Activated T-helper 2 cell treated with anti-CD3 and anti-CD28 coated beads, Interferon-gamma antibody, Interleukin-2, Interleukin-4, amounts not matched to agents 10 μg/mL and 5 μg/mL and 100 μg/mL, durations not matched to agents 14 hours and 24 hours and 36 hours (primary cell): ENCODE measurements at places on chromosomes 7 and 10. TPM values are rescaled to one million over a fixed set of nuclear protein-coding genes. Genes with fewer than 3 reads are reported as not detected.

The TMEM140 gene
- 3.0 and 4.8 TPM in 2 replicates for total RNA-seq

- H3K27me3 ChIP-seq = no peaks in the 10 kb centered on the region
- peaks cover 100% of the 10 kb centered on the region for H3K36me3 ChIP-seq
- no peak overlapping the region for H3K27ac ChIP-seq
These were observed 156.4 kb downstream of the ARID5B start for GRCh38 chr10:62057850-62058249.

DNA sequence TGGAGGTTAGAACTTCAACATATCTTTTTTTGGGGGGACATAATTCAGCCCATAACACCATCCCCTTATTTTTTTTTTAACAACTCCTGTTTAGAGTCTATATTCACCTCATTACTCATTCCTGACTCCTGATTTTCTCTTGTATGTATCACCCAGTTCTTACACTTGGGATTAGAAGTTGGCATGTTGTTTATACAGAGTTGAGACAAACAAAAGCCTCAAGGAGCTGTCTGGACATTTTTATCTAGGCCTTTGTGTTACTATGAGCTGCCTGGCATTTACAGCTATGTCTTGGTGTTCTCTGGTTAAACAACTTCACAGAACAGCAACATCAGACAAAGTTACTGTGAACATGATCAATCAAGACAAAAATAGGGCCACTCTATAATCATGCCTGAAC lies 517.5 kb downstream of the KIF20B start:
- H3K36me3 ChIP-seq = no peaks in the 10 kb centered on the region
- no peak for DNase-seq

DNA sequence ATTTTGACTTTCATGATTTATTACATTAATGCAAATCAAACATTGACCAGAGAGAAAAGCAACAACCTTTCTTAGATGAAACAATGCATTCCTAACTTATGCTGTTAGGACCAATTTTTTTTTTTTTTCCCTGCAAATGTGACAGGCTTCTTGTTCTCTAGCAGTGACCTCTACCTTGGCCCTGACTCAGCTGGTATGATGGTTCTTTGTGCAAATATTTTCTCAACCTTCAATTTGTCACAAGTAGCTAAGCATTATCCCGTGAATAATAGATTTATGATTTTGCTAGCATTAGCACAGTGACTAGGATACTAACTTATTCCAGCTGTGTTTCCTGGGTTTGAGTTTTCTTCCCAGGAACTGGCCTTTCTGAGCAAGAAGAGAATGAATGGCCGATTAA lies 64.9 kb downstream of the PPP1R9A start:
- no peak overlapping the region for H3K4me3 ChIP-seq
- H3K27me3 ChIP-seq = no peaks in the 10 kb centered on the region
- H3K36me3 ChIP-seq = no peaks in the 10 kb centered on the region
- no peak overlapping the region for H3K27ac ChIP-seq

The PIK3CG gene
- 36.6 and 36.7 TPM in 2 replicates for total RNA-seq

The CEP55 gene
- 72.6 and 76.1 TPM in 2 replicates for total RNA-seq

DNA sequence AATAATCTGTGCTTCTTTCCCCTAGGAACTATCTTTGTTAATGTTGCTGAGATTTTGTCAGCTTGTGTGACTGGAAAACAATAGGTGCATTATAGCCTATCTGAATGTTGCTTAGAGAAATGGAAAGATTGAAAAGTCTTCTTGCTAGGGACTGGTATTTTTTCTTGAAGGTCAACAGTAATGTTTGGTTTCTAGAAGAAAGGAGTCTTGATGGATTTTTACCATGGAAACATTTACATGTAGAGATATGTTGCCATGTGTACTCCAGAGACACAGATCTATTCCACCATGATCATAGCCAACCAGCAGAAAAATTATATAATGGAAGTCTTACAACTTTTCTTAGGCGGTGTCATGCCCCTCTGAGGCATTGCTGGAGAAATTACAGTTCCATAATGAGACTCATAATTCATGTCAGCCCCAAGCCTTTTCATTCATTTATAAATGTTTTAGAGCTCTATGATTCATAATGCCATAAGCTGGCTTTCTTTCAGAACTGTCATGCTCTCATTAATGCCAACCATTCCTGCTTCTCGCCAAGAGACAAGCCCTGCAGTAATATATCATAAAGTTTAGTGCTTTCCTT lies 175.1 kb upstream of the PTPRZ1 start:
- no peak overlapping the region for H3K4me3 ChIP-seq
- H3K4me1 ChIP-seq = no peaks in the 10 kb centered on the region
- no peak for DNase-seq
- H3K36me3 ChIP-seq = no peaks in the 10 kb centered on the region
- H3K27ac ChIP-seq = no peak overlapping the region

DNA sequence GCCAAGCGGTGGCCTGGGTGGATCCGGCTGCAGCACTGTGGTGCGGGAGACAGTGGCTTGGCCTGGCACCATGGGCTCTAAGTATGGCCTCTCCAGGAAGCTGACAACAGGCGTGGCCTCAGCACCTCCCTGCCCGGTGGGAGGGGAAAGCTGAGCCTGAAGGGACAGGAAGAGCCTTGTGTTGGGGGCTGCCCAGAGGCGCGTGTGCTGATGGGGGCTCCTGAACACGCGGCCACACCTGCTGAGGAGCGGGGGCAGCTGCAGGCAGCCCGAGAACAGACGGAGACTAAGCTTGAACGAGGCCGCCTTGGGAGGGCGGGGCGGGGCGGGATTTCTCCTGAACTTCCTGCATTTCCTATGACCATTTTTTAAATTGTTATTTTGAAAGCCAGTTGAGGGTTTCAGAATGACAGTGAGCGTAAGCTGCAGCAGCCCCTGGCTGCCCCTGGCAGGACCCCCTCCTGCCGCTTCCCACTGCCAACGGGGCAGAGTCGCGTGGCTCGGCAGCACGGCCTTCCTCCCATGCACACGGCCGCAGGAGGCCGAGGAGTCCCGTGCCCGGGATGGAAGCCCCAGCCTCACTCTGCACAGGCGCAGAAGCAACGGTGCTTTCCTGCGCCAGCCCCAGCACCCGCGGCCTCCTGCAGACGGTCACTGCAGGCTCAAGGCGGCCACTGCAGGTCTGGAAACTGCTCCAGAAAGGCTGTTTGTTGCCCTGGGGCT lies 43.2 kb downstream of the DPYSL4 start:
- no peaks in the 10 kb centered on the region for H3K36me3 ChIP-seq
- no peaks in the 10 kb centered on the region for H3K27me3 ChIP-seq
- peak overlapping the region; percentile 89 for H3K27ac ChIP-seq
- peak; percentile 41 for DNase-seq
- H3K4me3 ChIP-seq = peak overlapping the region; percentile 66

DNA sequence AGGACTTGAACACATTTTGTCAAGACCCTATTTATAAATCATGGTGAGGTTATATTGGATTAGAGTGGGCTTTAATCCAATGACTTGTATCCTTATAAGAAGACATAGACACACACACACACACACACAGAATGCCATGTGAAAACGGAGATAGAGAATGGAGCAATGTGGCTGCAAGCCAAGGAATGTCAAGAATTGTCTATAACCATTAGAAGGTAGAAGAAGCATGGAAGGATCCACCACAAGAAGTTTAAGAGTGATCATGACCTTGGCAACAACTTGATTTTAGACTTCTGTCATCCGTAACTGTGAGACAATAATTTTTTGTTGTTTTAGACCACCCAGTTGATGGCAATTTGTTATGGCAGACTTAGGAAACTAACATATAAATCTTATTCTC lies 514.2 kb downstream of the TFEC start:
- DNase-seq = no peak
- H3K4me1 ChIP-seq = no peaks in the 10 kb centered on the region
- no peak overlapping the region for H3K4me3 ChIP-seq
- H3K27ac ChIP-seq = no peak overlapping the region
- H3K27me3 ChIP-seq = no peaks in the 10 kb centered on the region
- no peaks in the 10 kb centered on the region for H3K36me3 ChIP-seq

The MEIG1 gene
- 0.62 TPM in 1 of 2 replicates, not detected in the other for total RNA-seq

DNA sequence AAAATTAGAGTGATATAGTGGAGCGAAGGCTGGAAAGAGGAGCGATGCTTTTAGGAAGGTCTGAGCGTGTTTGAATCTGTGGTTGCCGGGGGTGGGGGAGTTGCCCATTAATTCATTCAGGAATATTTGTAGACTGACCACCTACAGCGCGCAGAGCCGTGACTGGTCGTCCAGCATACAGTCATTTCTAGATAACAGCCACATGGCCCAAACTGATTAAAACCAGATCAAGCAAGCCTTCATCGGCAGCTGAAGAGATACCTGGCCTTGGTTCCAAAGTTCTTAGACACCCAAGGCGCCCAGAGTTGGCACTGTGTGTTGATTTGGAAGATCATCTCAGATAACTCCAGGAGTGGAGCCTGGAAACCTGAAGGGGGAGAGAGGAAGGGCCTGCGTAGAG lies 1.7 kb downstream of the PROSER2 start:
- peaks cover 2% of the 10 kb centered on the region for H3K4me1 ChIP-seq
- no peak overlapping the region for H3K27ac ChIP-seq
- H3K27me3 ChIP-seq = peaks cover 49% of the 10 kb centered on the region
- H3K4me3 ChIP-seq = no peak overlapping the region
- no peak for DNase-seq
- H3K36me3 ChIP-seq = no peaks in the 10 kb centered on the region

The KEL gene
- total RNA-seq = 0.78 and 0.96 TPM in 2 replicates

- H3K36me3 ChIP-seq = no peaks in the 10 kb centered on the region
- H3K27ac ChIP-seq = no peak overlapping the region
- DNase-seq = no peak
- no peak overlapping the region for H3K4me3 ChIP-seq
- no peaks in the 10 kb centered on the region for H3K4me1 ChIP-seq
These were observed 106.2 kb upstream of the DLX6 start for GRCh38 chr7:96899108-96899507.

The PLPP4 gene
- total RNA-seq = not detected in 2 replicates

DNA sequence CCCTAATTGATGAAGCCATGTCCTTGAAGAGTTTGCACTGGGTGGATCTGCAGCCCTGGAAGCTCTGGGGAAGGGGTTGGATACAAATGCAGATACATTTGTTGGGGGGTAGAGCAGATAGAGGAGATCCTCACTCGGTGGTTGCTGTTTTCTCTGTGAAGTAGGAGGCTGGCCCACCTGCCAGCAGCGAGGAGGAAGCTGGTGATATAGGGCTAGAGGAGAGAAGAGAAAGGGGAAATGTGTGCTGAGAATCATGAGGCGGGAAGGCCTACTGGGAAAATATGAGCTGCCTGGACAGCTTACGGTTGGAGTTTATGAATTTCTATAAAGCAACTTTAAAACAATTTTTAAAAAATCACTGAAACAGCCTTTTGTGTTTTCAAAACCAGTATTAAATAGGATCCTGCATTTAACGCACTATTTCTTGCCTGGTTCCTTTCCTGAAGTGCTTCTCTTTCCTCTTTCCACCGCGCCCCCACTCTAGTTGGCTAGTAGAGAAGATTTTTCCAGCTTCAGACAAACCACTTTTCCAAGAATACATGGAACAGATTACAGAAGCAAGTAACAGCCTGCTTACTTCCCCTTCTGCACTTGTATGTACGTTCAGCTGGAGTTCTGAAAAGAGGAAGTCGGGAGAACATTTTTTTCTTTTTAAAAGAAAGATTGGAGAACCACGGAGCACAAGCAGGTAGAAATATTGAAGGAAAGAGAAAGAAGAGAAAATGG lies 100.6 kb upstream of the GLCCI1 start:
- no peak overlapping the region for H3K27ac ChIP-seq
- H3K4me1 ChIP-seq = no peaks in the 10 kb centered on the region
- H3K36me3 ChIP-seq = peaks cover 2% of the 10 kb centered on the region
- DNase-seq = no peak
- H3K27me3 ChIP-seq = no peaks in the 10 kb centered on the region
- H3K4me3 ChIP-seq = no peak overlapping the region

The CFAP43 gene
- 0.07 TPM in 1 of 2 replicates, not detected in the other for total RNA-seq

- DNase-seq = no peak
- H3K4me3 ChIP-seq = no peak overlapping the region
- H3K36me3 ChIP-seq = no peaks in the 10 kb centered on the region
- H3K27me3 ChIP-seq = peaks cover 19% of the 10 kb centered on the region
- H3K4me1 ChIP-seq = peaks cover 36% of the 10 kb centered on the region
These were observed 13.4 kb upstream of the AP1S1 start for GRCh38 chr7:101140746-101141382.

The GNG11 gene
- not detected in 2 replicates for total RNA-seq

DNA sequence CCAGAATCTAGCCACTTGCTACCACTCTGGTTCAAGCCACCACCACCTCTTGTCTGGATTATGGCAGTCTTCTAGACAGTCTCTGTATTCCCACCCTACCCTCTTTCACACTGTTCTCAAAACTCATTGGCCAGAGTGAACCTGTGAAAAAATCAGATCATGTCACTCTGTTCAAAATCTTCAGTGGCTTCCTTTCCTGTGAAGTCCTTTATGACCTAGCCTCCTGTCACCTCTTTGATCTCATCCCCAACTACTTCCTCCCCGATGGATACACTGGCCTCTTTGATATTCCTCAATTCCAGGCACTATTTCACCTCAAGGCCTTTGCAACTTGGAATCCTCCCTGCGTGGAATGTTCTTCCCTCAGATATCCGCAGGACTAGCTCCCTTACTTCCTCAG lies 21.2 kb upstream of the ANLN start:
- peaks cover 11% of the 10 kb centered on the region for H3K4me1 ChIP-seq
- H3K4me3 ChIP-seq = peak overlapping the region; percentile 11
- DNase-seq = no peak
- H3K27ac ChIP-seq = no peak overlapping the region
